SJSA1 (cell line): ENCODE measurements at places on chromosomes 1 and 21. TPM values are rescaled to one million over a fixed set of nuclear protein-coding genes. Genes with fewer than 3 reads are reported as not detected.

The BATF3 gene
- 1.8 and 3.3 TPM in 2 replicates for total RNA-seq

The TSACC gene
- total RNA-seq, result not detected in 2 replicates

The THEMIS2 gene
- total RNA-seq, result 0.09 and 1.7 TPM in 2 replicates

The AKNAD1 gene
- 0.21 TPM in 1 of 2 replicates, not detected in the other for total RNA-seq

The OR2T12 gene
- not detected in 2 replicates for total RNA-seq

The GUCA2A gene
- not detected in 2 replicates for total RNA-seq

The SPRR5 gene
- total RNA-seq, result not detected in 2 replicates

The PLEKHN1 gene
- total RNA-seq, result 0.34 TPM in 1 of 2 replicates, not detected in the other
